Tongue (tissue), 3 donors: ENCODE measurements at places on chromosomes 1 and 21.
A peak's percentile ranks its signal among the peaks of the same experiment; 100 is the strongest.

GRCh38 chr1:108016451-108016920, 51.5 kb upstream of the VAV3 start:
- peak; percentile 18 for DNase-seq

DNA sequence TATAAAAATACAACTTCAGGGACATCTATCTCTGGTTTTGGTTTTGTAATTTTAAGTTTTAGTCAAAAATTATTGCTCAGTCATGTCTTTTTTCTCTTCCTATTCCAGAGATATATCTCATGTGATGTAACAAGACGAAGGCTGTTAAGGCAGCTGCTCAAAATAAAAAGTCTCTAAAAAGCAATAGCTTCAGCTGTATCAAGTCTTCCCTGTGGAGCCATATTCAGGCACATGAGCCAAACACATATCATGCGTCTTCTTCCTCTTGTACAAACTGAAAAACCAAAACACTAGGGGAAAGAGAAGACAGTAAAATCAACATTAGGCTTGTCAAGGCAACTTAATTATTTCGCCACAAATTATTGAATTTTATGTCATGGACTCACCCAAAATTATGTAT, 240.7 kb downstream of the NRIP1 start:
- DNase-seq: no peak

GRCh38 chr1:20551945-20552727, at the start of gene FAM43B:
Gene FAM43B, plus strand, starts transcription at chr1:20552573. Its CDS starts 401 bp downstream, at chr1:20552974.
- DNase-seq: peak; percentile 91

DNA sequence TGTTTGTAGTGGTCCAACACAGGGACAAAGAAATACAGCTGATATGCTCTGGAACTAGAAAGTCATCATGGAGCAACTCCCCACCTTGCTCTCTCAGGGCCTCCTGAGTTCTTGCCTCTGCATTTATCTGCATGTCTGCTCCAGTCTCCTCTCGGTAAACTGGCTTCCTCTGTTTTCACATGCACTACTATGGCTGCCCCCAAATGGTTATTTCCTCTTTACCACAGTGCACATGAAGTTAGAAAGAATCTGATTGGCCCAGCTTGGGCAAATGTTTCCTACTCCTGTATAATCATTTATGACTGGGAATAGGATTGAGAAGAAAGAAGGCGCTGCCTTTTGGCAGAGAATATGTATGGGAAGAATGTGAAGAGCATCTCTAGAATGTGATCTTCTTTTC, 16.5 kb upstream of the PSMB2 start:
- DNase-seq: no peak
